ENCODE measurements at places on chromosomes 2 and 18.

DNA sequence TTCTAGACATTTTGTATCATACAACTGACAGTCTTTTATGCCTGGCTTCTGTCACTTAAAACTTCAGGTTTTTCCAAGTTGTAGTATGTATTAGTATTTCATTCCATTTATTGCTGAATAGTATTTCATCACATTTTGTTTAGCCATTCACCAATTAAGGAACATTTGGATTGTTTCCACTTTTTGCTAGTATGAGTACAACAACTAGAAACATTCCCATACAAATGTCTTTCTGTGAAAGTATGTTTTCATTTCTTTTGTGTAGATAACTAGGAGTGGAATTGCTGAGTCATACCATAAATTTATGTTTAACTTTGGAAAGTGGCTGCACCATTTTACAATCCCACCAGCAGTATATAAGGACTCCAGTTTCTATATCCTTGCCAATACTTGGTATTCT lies 135.9 kb downstream of the ATAD2B start:
- DNase-seq = no peak

DNA sequence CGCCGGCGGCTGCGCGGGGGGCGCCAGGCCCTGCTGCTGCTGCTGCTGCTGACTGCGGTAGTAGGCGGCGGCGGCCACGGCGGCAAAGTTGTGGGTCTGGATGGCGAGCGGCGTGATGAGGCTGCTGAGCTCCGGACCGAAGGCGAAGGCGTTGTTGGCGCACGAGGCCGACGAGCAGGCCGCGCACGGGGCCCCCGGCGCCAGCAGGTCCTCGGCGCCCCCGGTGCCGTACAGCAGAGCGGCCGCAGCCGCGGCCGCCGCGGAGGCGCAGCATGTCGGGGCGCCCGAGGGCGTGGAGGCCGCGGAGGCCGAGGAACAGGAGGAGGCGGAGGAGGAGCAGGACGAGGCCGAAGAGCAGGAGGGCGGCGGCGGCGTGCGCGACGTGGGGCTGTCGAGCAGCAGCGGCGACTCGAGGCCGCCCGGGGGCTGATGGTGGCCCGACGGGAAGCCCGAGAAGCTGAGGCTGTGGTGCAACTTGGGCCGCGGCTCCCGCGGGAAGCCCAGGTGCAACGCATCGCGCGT lies 1.8 kb downstream of the ZFP36L2 start:
- no peak for DNase-seq

DNA sequence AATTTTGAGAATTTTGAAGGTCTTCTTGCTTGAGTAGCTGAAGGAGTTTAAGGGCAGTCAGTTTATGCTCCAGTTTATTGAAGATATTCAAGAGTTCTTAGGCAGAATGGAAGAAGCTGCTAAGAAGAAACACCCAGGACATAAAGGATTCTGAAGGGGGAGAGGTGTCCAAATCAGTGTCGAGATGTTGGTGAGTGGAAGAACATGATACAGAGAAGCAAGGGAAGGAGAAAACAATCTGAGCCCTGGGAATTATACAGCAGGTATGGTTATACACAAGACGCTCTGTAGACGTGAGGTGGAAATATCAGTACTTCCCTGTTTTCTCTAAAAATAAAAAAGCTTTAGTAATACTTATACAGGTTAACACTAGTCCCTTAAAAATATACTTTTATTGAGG lies 60.1 kb downstream of the CLIP4 start:
- DNase-seq = no peak

DNA sequence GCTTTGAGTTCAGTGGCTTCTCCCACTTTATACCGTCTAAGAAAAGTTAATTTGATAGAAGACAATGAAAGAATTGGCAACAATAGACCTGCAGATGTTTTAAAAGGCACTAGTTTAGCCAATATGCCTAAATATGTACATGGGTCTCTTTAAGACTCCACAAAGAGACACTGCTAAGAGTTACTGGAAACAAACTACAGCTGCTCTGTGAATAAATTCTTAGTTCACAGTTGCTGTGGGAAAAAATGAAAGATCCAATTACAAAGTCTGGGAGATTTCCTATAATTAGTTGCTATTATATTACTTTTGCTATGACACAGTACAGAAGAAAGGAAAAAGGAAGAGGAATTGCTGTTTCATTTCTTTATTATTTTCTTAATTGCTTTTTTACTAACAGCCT lies 34.3 kb downstream of the SCN9A start:
- no peak for DNase-seq

GRCh38 chr2:69635432-69635831 lies 8.1 kb downstream of the AAK1 start:
- DNase-seq = no peak

DNA sequence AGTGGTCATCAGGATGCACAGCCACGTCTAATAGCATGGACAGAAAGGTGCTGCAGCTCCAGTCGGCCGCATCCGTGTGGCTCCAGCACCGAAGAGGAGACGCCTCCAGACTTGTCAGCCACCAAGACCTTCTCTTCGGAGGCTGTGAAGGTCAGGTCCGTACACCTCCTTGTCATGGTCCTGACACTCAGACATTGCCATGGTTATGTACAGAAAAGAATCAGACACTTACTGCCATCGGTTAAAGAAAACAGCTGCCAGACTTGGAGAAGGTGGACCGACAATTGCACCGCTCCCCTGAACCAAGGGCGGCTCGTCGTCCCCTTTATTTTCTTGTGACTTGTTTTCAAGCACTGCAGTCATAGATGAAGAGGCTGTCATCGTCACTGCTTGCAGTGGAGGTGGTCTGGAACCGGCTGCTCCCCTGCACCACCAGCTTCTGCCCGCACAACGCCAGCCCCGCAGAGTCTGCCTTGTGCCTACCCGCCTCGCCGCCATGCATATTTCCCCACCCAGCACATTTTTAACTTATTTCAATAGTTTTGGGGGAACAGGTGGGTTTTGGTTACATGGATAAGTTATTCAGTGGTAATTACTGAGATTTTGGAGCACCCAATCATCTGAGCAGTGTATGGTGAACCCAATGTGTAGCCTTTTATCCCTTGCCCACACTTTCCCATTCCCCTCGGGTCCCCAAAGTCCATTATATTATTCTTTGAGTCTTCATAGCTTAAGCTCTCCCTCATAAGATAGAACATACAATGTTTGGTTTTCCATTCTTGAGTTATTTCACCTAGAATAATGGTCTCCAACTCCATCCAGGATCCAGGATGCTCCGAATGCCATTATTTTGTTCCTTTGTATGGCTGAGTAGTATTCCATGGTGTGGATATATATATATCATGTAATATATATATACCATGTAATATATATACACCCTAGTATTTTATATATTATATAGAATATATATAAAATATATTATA lies 18.1 kb downstream of the FBXO48 start:
- DNase-seq = no peak

Measured in hippocampal formation (tissue), 2 donors.